ENCODE measurements at places on chromosomes 1 and 21.

- DNase-seq, result no peak
These were observed 25.9 kb upstream of the LRRC38 start for GRCh38 chr1:13539683-13540082.

GRCh38 chr1:186781730-186782129 is 47.0 kb upstream of the PLA2G4A start:
- peak; percentile 8 for DNase-seq

- DNase-seq, result peak; percentile 91
These were observed 18.1 kb upstream of the PCP4 start for GRCh38 chr21:39849014-39849655.

GRCh38 chr1:43853161-43853921 is 80.3 kb upstream of the ARTN start:
- DNase-seq, result peak; percentile 87

All from fibroblast of skin of right quadriceps (primary cell).